Activated naive CD4-positive, alpha-beta T cell treated with anti-CD3 and anti-CD28 coated beads, Interleukin-2, amount 50 U/mL, for 16 hours (primary cell): ENCODE measurements at places on chromosomes 13 and 19.

- no peak for DNase-seq
Observed at GRCh38 chr19:19595171-19595701, 23.3 kb downstream of the PBX4 start.

DNA sequence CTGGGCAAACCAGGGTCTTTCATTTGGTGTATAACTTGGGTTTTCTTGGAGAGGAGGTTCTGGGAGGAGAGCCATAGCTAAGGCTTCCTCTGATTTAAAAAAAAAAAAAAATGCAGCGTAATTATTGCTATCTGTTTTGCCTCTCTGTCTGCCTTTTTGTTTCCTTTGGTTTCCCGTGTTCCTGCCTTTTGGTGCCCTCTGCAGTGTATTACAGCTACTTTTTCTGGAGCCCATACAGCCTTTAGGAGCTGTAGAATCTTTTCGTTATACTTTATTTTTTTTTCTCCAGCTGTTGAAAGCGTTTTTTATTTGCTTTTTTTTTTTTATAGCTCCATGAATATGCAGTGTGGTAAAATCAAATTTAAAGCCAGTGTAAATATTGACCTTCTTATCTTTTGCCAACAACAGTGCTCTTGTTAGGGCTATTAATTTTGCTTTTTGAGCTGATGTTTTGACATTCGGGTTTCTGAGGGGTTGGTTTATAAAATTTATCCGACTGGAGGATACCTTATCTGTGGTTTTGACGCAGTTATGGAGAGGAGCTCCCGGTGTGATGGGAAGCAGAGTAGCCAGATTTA lies 38.1 kb downstream of the ZNF493 start:
- DNase-seq: no peak

DNA sequence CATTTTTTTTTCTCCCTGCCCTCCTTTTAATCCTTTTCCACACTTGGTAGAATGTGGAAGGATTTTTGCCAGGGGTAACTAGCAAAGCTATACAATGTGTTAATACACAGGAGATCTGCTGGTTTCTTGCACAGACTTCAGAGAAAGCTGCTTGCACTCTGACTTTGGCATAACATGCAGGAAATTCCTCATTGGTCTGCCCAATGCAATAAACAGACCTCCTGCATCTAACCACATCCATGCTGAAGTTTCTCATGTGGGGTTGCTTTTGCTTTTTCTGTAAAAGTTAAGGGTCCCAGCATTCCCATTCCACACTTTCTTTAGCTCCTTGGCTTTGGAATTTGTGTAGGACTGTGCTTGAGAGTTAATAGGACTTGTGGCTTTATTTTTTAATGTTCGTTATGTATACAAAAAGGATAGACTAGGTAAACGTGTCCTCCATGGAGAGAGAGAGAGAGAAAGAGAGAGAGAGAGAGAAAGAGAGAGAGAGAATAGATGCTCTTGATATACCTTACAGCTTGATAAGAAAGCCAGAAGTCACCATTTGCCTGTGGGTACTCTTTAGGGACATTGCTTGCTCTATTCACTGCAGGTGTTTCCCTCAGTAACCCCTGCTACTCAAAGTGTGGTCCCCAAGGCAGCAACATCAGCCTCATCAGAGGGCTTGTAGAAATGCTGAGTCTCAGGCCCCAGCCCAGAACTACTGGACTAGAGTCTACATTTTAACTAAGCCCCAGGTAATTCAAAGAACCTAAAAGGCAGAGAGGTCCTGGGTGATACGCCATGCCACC lies 170.5 kb downstream of the SHISA2 start:
- no peak for DNase-seq

GRCh38 chr19:58154287-58154678 lies 3.7 kb upstream of the ZNF329 start:
- DNase-seq: no peak

DNA sequence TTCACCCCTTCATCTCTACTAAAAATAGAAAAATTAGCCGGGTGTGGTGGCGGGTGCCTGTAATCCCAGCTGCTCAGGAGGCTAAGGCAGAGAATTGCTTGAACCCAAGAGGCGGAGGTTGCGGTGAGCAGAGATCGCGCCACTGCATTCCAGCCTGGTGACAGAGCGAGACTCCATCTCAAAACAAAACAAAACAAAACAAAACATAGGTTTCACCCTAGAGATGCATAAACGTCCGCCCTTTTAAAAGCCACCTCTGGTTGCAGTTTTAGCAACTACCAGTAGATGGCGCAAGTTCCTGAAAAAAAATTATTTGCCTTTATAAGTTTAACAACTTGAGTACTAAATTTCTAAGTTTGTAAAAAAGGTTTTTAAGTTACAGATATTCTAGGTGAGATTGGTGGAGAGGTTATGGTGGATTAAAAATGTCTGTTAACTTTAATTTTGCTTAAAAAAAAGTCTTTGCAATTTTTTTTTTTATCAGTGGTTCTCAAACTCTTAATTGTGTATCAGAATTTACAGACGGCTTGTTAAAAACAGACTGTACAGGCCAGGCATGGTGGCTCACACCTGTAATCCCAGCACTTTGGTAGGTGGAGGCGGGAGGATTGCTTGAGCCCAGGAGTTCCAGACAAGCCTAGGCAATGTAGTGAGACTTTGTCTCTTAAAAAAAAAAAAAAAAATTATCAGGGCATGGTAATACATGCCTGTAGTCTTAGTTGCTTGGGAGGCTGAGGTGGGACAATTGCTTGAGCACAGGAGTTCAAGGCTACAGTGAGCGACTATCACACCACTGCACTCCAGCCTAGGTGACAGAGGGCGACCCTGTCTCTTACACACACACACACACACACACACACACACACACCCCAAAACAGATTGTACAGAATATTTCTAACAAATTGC lies 42.1 kb downstream of the NAA16 start:
- no peak for DNase-seq

- no peak for DNase-seq
Observed at GRCh38 chr19:595326-596262, 5.9 kb downstream of the HCN2 start.

DNA sequence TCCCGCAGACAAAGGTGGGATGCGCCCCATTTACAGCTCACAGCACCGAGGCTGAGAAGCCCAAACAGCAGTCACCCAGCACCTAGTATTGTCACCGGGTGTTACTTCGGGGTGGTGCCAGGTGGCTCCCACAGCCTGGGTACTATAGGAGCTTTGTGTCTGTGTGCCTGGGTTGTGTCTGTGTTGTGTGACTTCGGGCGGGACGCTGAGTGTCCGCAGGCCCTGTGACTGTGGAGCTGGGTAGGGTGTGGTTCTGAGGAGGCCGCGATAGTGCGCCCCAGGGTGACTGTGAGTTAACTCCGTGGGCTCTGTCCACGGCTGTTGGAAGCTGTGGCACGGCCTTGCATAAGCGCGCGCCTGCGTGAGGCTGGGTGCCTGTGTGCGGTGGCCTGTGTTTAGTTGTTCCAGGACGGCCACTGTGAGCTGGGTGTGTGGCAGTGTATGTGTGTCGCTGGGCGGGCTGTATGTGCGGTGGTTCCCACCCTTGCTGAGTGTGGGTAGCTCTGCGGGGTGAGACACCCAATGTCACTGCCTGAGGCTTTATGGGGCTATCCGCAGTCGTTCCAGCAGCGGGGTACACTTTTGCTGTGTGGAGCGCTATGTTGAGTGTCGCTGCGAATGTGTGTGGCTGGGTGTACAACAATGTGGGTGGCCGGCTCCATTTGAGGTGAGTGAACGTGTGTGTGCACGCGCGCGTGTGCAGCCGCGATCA lies 559 bp upstream of the SSBP4 start:
- DNase-seq: no peak

DNA sequence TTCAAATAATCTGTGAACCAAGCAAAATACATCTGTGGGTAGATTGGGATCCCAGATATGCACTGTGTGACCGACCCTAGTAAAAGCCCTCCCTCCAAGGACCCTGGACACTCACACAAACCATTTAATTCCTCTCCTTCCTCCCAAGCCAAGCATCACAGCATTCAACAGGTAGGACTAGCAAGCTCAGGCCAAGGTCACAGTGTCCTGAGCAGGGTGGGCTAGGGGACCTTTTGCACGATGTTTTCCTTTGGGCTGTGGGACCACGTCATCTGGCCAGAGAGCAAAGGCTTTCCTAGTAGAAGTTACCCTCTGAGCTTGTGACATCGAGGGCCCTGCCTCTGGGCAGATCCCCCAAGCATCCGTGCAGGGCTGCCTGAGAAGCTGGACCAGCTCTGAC lies 297.6 kb upstream of the ZNF507 start:
- DNase-seq: no peak

GRCh38 chr13:24215732-24216131 lies 55.2 kb downstream of the SPATA13 start:
- no peak for DNase-seq

DNA sequence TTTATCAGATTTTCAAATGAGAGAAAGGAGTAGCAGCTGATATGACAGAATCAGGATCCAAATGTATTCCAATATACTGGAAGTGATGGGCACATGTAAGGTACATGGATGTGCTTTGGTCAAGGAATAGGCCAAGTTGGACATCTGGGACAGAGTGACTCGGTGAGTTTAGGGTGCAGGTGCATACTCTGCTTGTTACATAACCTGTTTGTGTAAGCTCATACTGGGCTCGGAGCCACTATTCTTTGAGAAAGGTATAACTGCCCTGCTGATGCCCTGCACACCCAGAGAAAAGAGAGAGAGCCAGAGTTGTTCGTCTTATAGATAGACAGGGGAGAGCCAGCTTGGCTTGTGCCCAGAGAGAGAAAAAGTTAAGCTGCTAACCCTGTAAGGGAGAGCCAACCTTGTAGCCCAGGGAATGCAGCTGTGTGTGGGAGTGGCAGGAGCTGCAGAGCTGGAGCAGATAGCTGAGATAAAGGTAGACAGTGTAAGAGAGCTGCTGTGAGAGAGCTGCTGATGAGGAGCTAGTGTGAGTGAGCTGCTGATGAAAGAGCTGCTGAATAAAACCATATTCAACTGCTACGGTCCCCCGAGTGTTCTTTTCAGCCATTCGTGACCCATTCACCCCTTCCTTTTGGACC lies 40.7 kb upstream of the N4BP2L1 start:
- DNase-seq: no peak

- DNase-seq: no peak
Observed at GRCh38 chr13:41780715-41781706, 179.9 kb downstream of the VWA8 start.

- no peak for DNase-seq
Observed at GRCh38 chr13:94515911-94516310, 36.4 kb upstream of the DCT start.

- DNase-seq: no peak
Observed at GRCh38 chr19:11288349-11288748, 7.6 kb upstream of the TSPAN16 start.

- no peak for DNase-seq
Observed at GRCh38 chr19:46626446-46626845, 1.6 kb upstream of the PTGIR start.

GRCh38 chr19:13078897-13079541 lies 23.6 kb downstream of the LYL1 start:
- no peak for DNase-seq

DNA sequence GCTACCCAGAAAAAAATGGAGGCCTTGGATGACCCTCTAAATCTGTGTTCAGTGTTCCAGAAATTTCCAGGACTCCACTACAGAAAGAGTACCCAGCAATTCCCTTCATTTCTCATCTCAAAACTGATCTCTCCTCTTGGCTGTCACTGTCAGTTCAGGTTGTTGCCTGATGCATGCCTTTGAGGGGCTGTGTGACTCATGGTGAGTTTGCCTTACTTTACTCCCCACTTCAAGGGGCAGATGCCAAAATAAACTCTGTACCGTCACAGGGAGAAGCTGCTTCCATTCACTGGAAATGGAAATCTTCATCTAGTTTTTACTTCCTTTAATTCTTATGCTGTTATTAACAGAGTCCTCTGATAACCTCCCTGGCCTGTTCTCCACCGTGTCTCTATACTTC lies 1075.0 kb downstream of the DIAPH3 start:
- DNase-seq: no peak

GRCh38 chr19:41537789-41538188 lies 38.2 kb upstream of the CEACAM21 start:
- no peak for DNase-seq

- DNase-seq: peak; percentile 16
Observed at GRCh38 chr13:52695856-52696255, 43.2 kb downstream of the SUGT1 start.

DNA sequence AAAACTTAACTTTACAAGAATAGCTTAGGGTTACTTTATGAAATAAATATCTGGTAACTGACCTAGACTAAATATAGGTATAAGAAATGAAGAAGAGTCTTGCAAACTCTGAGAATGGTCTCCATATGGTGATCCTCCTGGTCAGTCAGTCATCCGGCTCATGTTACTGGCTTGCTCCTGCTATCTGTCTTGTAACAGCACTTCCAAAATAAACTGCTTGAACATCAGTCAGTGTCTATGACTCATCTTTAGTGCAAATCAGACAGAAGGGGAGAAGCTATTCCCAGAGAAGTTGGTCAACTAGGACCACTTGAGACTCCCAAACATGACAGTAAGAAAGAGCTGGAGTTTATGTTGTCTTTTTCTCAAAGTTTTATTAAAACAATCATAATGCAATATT lies 1550.9 kb downstream of the PCDH9 start:
- no peak for DNase-seq
